Stimulated activated naive CD4-positive, alpha-beta T cell treated with Interleukin-2 at 50 U/mL for 16 hours (primary cell): ENCODE measurements at places on chromosomes 6 and 20.
A peak's percentile ranks its signal among the peaks of the same experiment; 100 is the strongest.

GRCh38 chr20:38297916-38298674, 5.9 kb upstream of the BPI start:
- DNase-seq = no peak

- DNase-seq = no peak
These were observed 202.4 kb downstream of the MOXD1 start for GRCh38 chr6:132198896-132199295.

- DNase-seq = peak; percentile 63
These were observed 586 bp upstream of the HMGA1 start for GRCh38 chr6:34236131-34236442.

DNA sequence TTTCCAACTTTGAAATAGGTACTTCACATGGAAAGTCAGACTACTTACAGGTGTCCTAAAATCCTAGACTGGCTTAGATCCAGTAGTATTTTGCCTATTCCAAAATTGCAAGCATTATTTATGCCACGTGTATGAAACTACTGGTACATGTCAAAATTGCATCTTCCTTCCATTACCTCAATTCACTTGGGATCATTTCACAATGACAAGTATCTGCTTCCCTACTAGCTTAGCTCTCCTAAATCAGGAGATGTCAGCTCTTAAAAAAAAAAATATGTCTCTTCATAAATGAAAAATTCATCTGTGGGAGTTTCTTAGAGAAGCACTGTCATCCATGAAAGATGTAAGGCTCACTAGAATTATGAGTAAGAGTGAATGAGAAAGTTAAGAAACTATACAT, 466.6 kb upstream of the MANEA start:
- DNase-seq = no peak

DNA sequence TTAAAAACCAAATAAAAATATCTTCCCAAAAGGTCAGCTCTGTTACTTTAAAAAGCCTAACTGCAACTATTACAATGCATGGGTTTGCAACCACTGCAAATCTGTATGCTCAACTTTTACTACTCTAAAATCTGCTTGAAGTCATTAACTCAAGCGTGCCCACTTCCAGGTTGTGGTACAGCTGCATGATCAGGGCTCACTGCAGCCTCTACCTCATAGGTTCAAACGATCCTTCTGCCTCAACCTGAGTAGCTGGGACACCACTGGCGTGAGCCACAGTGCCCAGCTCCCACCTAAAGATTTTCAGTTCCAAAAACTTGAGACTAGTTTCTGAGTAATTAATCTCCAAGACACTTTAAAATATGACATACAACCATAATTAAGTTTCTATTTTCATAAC, 8.2 kb downstream of the DIDO1 start:
- DNase-seq = peak; percentile 20

GRCh38 chr6:36692861-36693702, 4.5 kb upstream of the RAB44 start:
- no peak for DNase-seq

- no peak for DNase-seq
These were observed 209.0 kb downstream of the LRFN2 start for GRCh38 chr6:40378071-40378724.
